ENCODE measurements at places on chromosomes 4 and X.

GRCh38 chr4:88859191-88859812 is 161.7 kb upstream of the NAP1L5 start:
- no peak for DNase-seq

- DNase-seq, result no peak
Observed at GRCh38 chrX:120999413-120999812, 13.9 kb upstream of the CT47A1 start.

GRCh38 chr4:118759481-118759880 is 74.3 kb downstream of the METTL14 start:
- no peak for DNase-seq

DNA sequence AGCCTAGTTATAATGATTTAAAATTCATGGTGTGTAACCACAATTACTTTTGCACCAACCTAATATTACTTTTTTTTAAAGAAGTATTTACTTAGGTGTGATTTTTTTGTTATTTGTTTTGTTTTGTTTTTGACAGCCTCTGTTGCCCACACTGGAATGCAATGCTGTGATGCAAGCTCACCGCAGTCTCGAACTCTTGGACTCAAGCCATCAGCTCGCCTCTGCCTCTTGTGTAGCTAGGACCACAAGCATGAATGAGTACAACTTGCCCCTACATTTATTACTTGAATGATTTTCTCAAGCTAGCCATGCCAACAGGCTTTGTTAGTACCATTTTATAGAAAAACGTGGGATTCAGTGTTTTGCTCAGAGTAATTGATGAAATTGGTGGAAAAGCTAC is 488.8 kb upstream of the CPEB2 start:
- no peak for DNase-seq

GRCh38 chrX:106246511-106246910 is 78.4 kb downstream of the PWWP3B start:
- DNase-seq, result peak; percentile 73

GRCh38 chr4:8772499-8773123 is 99.0 kb downstream of the HMX1 start:
- no peak for DNase-seq

DNA sequence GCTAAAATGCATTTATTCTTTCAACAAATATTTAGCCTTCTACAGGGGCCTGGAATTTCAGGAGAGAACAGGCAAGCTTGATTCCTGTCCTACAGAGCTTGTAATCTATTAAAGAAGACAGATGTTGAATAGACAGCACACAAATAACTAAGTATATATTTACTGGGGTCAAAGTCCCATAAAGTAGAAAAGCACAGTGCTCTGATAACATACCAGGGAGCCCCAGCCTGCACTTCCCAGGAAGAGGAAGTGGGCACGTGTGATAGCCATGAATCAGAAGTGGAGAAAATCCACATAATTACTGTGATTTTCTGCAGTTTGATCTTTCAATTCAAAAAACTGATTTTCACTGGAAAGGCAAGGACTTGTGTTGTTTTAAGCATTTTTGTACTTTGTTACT is 129.1 kb downstream of the EGF start:
- no peak for DNase-seq

DNA sequence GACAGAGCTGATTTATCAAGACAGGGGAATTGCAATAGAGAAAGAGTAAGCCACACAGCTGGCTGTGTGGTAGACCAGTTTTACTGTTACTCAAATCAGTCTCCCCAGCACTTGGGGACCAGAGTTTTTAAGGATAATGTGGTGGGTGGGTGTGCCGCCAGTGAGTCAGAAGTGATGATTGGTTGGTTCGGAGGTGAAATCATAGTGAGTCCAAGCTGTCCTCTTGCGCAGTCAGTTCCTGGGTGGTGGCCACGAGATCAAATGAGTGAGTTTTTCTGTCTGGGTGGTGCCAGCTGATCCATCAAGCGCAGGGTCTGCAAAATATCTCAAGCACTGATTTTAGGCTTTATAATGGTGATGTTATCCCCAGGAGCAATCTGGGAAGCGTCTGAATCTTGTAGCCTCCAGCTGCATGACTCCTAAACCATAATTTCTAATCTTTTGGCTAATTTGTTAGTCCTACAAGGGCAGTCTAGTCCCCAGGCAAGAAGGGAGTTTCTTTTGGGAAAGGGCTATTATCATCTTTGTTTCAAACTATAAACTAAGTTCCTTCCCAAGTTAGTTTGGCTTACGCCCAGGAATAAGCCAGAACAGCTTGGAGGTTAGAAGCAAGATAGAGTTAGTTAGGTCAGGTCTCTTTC is 44.0 kb upstream of the PPP1R2C start:
- no peak for DNase-seq

DNA sequence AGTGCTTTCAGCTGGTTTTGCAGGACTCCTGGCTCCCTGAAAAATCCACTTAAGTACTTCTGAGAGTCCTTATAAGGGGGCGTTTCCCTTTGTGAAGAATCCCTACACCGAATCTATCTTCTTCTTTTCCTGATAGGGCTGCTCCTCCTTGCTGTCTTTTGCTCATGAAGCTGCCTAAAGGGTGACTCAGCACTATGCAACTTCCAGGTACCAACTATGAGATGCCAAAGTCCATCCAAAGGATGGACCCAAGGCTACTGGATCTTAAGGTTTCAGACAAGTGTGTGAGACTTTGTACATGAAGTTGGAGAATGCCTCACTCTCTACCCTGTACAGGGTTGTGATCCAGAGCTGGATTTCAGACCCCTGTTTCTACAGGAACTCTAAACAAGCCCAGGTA is 485.0 kb upstream of the FAT1 start:
- no peak for DNase-seq

DNA sequence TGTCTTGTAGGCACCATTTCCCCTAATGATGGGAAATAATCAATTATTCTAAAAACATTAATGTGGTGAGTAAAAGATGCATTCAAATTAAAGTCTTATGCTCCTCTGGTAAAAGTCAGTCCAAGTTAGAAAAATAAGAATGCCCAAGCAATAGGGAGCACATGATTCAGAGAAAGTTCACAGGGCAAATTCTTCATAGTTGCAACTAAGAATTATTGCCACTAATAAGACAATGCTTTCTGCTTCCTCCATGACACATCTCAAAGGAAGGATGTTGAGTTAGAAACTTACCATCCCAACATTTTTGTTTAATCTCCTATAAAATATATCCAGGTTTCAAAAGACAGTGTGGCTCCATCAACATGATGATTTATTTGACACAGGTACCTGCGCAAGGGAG is 26.3 kb downstream of the PHOX2B start:
- no peak for DNase-seq

DNA sequence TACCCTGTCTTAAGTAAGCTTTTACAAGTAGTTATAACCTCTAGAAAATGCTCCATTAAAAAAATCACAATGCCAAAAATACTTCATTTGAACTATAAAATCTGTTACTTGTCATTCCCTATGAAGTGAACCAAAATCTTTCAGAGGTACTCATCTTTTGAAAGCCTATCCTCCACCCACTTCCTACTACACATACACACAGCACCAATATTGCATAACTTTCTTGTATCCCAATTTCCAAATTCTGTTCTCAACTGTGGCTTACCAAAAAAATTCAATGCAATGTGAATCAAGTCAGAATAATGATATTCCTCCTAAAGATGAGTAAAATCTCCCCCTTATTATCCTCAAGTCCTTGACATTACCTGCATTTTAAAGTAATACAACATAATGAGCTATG is 15.9 kb downstream of the DHX15 start:
- DNase-seq, result no peak

- DNase-seq, result no peak
Observed at GRCh38 chr4:1191621-1192020, 19.2 kb upstream of the SPON2 start.

DNA sequence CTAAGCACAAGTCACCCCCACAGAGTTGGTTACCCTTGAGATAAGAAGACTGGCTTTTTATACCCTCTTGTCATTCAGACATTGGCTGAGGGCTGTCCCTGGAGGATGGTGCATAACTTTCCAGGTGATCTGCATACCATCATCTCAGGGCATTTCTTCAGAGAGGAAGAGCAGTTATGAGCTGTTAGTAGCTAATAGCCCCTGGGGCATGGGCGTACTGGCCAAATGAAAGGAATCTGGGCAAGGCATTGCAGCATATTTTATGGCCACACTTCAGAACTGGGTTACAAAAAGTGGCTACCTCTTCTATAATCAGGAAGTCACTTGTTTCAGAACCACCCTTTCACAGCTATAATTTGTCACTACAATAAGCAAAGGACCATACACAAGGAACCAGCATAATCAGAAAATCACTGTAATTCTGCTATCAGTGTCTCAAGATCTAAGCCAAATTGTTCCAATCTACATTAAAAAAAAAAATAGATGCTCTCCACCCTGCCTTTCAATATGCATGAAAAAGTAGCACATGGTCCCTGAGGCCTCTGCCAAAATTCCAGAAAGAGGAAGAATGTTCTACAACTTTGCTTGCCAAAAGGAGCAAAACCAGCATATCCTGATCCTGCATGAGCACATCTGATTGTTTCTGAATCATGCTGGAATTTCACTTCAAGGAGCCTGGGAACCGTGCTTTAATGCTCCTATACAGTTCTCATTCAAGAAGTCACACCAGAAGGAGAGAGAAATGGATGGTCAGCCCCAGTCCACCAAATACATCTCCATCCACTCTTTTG is 92.0 kb downstream of the TMEM144 start:
- no peak for DNase-seq

- no peak for DNase-seq
Observed at GRCh38 chr4:172207258-172207657, 394.1 kb downstream of the GALNTL6 start.

DNA sequence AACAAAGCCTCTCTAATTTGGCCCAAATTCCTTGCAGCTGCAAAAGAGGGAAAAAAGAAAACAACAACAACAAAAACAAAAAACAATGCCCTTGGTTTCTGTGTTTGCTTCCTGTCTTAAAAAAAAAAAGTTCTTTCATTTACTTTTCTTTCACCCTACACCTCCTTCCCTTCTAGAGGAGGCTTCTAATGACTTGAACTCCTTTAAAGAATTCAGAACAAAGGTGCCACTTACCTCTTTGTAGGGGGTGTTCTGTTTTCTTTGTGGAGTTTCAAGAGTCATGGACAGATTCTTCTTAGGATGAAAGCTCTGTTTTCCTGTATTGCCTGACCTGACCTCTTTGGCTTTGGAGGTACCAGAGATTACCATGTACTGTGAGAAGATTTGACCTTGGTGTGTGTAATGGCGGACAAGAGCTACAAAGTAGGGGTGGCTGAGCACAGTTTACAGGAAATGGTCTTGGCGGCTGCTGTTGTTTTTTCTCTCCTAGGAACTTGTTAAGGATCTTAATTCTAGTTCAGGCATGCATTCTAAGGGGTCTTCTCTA is 72.4 kb upstream of the S100G start:
- no peak for DNase-seq

DNA sequence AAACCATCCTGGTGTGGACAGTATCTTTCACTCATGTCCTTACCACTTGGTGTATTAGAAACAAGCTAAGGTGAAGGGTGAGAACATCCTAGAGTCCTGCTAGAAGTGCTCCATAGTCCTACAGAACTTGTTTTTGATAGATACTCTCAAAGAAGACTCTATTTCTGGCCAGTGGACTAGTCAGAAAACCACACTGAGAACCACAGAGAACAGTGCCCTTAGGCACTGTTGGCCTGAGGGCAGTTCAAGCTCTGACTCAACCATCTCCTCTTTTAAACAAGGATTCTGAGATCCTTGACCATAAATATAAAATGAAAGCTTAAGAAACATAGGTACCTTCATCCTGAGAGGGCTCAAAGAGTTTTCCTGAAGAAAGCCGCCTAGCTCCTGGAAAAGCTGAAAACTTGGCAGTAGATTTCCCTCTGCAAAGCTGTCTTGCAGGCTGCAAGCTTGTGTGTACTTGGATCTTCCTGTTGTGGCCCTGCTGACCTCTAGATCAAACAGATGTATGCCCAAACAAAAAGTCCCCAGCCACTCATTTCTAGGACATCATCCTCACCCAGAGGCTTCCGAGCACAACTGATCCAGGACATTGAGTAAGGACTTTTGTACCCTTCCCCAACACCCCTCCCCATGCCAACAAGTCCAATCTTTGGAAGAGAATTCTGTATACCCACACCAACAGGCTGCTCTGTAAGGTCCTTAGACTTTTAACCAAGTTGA is 111.6 kb upstream of the CXCL13 start:
- DNase-seq, result peak; percentile 6

DNA sequence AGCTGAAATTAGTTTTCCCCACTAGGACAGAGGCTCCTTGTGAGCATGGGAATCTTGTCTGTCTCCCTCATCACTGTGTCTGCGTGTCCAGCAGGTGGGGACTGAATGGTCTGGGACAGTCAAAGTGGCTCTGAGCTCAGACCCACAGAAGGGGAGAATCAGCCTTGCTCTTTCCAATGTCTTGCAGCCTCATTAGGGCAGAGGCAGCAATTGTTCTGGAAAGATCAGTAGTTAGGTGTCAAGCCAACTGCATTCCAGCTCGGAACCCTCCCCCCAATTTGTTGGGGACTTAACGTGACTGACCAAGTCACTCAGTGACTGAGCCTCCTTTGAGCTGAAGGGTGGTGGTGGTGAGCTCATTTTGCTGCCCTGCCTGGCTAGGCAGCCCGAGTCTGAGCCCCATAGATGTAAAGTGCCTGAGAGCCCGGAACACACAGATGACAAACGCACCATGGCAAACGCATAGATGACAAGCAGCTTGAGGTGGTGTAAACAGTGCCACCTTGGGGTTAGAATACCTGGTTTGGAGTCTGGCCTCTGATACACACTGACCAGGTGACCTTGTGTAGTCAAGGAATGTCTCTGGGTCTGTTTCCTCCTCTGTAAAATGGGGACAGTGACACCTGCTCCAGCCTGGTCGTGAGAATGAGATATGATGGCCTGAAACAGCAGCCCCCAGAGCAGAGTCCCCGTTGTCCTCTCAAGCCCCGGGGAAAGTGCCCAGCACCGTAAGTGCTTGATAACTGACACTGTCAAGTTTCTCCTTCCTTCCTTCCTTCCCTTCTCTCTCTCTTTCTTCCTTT is 2.7 kb upstream of the SORCS2 start:
- peak; percentile 40 for DNase-seq

GRCh38 chr4:56512166-56512565 is 6.6 kb downstream of the ARL9 start:
- DNase-seq, result no peak

- no peak for DNase-seq
Observed at GRCh38 chr4:10321931-10322330, 135.3 kb downstream of the ZNF518B start.

- DNase-seq, result no peak
Observed at GRCh38 chrX:128927363-128927762, 595.9 kb downstream of the SMARCA1 start.

DNA sequence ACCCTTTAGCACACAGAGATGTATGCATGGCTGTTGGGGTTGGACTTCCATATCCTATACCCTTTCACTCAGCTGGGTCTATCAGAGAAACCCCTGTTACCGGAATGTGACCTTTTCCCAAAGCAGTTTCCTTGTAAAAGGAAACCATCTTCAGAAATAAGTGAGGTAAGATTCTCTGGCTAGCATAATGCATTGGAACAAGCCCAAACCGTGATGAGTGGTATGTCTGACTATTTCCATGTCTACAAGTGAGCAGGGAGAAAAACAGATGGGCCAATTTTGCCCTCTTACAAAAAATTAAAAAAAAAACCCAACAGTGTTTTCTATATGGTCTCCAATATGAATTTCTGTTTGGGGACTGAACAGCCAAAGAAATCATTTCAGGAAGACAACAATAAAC is 283.9 kb downstream of the SMARCA1 start:
- peak; percentile 63 for DNase-seq

- DNase-seq, result no peak
Observed at GRCh38 chr4:176435901-176436292, 116.1 kb downstream of the SPCS3 start.

Measured in kidney tubule cell (primary cell).